ENCODE measurements at places on chromosomes 2 and 18. TPM values are rescaled to one million over a fixed set of nuclear protein-coding genes. Genes with fewer than 3 reads are reported as not detected.

PLEK gene
- total RNA-seq: 30.0 TPM

KCNJ3 gene
- not detected for total RNA-seq

PER2 gene
- total RNA-seq: 9.9 TPM

HOXD10 gene
- total RNA-seq: 1.7 TPM

MATN3 gene
- total RNA-seq: 1.2 TPM

ERICH2 gene
- not detected for total RNA-seq

SLC35G4 gene
- not detected for total RNA-seq

PSTPIP2 gene
- total RNA-seq: 8.8 TPM

CAPN14 gene
- total RNA-seq: 0.10 TPM

DNA sequence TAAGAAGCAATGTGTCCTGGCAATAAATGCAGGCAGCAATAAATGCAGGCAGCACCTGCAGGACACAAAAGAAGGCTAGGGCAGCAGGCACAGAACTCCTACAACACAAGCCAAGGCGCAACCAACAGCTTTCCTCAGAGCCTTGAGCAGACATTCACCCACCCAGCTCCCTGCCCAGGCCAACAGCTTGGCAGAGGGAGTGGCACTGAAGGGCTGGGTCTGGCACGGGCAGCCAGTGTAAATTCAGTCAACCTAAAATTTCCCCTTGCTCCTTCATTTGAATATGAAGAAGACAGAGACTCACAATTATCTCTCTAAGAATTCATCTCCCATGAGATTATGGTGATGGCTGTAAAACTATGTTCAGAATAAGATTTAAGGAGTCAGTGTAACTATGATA, 35.4 kb downstream of the AAK1 start:
- no peak for DNase-seq

- DNase-seq: no peak
Observed at GRCh38 chr2:18301421-18302139, 258.9 kb downstream of the RDH14 start.

GRCh38 chr2:16069933-16070647, 129.7 kb downstream of the MYCN start:
- no peak for DNase-seq

- DNase-seq: no peak
Observed at GRCh38 chr2:178110681-178111080, 1.6 kb upstream of the RBM45 start.

GRCh38 chr18:11955239-11956029, 25.9 kb upstream of the IMPA2 start:
- no peak for DNase-seq

GRCh38 chr2:11134349-11134748, 20.9 kb upstream of the SLC66A3 start:
- no peak for DNase-seq

DNA sequence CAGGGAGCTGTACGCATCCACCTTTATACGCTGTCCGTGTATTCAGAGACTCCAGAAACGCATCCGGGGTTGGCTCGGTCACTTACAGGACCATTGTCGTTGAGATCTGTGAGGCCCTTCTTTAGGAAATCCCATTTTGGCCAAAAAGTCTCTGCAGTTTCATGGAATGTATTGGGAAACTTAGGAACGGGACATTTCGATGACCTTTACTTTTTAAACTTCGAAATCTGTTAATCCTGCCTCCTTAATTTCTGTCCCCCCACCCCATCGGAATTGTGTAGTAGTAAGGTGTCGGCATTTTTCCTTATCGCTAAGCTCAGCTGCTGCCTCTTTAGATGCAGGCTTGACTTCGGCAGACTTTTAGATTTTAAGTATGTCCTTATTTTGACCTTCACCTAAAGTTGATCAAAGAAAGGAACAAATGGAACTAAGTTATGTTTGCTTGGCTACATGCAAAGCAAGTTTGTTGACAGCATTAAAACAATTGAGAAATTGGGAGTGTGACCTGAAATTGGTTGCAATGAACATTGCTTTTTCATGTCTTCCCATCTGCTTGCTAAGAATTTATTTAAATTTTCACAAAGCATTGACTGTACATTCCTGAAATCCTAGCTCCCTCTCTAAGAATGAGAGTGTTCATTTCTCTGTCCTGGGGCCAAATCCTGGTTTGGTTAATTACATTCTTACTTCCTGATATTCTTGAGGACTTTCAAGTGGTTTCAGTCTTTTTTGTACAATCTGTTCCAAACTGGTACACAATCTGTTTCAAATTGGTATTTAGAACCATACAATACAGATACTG, 884 bp upstream of the RAPH1 start:
- no peak for DNase-seq

DNA sequence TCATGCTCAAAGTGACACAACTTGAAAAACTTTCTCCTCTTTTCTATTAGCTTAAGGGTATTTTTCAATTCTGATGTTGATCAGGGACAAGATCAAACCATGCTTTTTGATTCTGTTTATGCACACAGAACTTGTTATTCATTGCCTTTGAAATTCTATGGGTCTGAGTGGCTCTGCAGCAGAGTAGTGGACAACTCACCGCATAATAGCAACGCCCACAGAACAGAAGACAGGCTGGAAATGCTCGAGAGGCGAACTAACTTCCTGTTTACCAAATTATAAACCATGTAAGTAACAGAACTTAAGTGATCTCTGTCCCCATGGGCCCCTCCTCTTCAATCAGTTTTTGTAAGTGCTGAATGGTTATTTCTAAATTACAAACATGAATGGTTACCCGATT, 131.2 kb downstream of the CBLN2 start:
- no peak for DNase-seq

GRCh38 chr2:241010531-241011295, 12.3 kb downstream of the SNED1 start:
- peak; percentile 65 for DNase-seq

DNA sequence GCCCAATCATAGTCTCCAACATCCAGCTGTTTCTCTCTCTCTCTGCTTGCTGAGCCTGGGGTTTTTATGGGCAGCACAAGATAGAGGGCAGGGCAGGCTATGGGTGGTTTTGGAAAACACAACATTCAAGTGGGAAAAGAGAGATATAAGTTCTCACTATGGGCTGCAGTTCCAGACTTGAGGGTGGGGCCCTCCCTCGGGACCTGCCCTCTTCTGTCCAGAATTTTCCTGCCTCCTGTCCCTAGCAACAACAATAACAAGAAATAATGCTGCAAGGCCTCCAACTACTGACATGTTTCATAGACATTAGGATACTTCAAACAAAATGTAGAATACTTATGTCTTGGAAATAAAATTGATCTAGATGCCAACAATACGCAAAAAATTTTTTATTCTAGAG, 107.8 kb downstream of the C18orf54 start:
- no peak for DNase-seq

DNA sequence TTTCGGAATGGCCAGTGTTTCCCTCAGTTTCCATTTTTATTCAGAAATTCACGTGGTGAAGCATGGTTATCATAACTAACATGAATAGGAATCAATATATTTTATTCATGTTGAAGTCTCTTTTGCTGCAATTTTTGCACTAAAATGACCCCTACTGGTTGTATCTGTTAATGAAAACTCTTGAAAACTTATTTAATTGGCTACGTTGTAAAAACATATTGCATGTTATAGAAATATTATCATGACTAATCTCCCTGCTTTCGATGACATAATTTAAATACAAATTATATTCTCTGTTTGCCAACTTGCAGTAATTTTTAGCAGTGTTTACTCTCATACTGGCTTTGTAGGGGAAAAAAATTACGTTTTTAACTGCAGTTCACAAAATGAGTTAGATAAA, 3.5 kb downstream of the CRIM1 start:
- no peak for DNase-seq

DNA sequence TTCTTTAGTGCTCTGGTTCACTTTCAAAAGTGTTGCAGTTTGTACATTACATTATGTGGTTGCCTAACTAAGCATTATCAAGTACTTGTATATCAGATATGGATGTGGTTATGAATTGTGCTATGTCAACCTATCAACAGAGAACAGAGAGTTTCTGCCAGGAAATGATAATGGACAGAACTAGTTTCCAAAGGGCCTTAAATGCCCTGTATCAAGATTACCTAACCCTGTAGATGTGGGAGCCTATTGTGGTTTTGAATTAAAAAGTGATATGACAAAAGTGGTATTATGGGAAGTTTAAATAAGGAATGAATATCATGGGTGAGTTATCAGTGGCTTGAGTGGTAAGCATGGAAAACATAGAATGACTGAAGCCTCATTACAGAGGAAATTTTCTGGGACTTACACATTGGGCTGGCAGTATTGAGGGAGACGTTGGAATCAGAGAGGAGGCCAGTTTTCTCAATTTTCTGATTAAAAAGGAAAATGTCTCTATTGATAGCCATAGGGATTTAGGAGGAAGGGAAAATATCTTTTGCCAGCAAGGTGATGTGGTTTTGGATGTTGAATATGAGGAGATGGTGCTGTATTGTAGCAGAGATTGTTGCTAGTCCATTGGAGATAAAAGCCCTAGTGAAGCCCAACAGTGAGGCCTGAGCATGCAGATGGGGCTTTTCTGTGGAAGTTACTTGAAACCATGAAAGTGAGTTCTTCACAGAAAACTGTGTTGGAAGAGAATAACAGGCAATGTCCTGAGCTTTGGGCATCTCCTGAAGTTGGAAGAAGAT, 140.7 kb downstream of the TTC27 start:
- no peak for DNase-seq

DNA sequence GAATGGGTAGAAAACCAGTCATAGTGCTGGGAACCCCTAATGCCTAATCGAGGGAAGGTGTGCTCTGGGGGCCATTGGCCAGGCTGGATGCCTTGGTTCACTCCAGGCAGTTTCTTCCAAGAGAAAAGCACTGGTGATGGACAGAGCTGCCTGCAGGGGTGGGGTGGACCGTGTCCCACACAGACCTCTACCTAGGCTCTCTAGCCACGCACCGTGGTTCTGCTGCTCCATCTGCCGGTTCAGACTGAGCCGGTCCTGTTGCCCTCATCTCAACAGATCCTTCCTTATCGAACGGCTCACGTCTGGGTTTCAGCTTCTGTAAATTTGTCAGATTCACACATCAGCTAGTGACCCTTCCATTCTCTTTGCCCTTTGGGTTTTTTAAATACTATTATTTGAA, 46.4 kb downstream of the RALB start:
- DNase-seq: no peak

GRCh38 chr2:217759991-217760390, 242.8 kb downstream of the TNS1 start:
- DNase-seq: no peak

- DNase-seq: no peak
Observed at GRCh38 chr18:59729781-59730180, 32.6 kb upstream of the CCBE1 start.

DNA sequence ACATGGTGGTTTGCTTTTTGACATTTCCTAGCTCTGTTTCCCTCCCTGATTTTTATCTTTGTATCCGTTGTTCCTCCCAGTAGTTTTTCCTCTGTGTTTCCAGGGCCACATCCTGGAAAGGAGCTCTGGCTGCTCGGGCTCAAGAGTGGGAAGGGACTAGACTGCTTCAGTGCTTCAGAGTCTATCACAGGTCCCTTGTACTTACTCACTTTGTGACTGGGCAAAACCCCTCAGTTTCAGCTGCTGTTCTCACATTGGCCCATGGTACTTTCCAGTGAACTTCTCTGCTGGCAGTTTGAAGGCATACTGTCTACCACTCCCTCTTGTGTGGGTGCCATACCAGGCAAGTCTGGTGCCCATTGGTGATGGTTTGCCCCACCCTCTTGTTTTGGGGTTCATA, 7.5 kb upstream of the STAMBP start:
- DNase-seq: no peak
